ENCODE measurements at places on chromosomes 7 and 10.

- DNase-seq, result no peak
Observed at GRCh38 chr7:12110425-12110824, 100.7 kb upstream of the TMEM106B start.

GRCh38 chr10:86393362-86393761 lies 26.8 kb upstream of the GRID1 start:
- no peak for DNase-seq

DNA sequence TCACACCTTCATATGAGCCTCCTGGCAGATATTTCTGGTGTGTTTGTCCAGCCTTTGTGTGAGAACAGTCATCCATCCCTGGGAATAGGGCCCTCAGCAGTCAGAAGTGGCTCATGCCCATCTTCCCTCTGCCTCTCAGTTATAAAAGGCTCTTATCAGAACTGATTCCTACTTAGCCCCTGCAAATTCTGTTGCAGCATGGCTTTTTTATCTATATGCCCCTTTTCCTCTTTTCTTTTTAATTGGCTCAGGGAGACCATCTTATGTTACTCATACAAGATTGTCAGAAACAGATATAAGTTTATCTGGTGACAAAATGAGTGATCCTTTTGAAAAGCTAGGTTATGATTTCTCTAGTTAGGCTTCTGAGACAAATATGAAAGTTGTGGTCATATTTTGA lies 194.1 kb downstream of the CREB5 start:
- peak; percentile 40 for DNase-seq

DNA sequence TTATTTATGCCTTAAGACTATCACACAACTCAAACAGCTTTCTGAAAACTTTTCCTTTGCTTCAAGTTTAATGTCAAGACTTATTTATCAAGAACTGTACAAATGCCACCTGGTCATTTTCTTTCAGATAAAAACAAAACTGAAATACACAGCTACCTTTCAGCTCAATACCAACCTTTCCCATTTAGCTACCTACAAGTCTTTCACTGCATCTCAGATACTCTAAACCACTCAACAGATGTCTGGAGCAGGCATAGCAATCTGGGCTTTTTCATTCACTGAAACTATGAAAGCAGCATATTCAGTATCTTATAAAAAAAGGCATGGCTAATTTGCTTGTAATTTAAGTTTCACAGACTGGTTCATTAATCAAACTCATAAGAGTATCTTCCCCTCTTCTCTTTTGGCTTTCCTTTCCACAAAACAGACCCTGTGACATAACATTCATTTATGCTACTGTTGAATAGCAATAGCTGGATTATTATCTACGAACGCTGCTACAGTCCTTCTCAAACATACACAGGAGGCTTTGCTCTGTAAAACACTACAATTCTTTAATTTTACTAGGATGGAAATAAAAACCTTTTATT lies 8.2 kb downstream of the TRA2A start:
- DNase-seq, result no peak
